Inflammatory macrophage treated with lipopolysaccharide for 1 hour (primary cell): ENCODE measurements at places on chromosomes 7 and 10.
A peak's percentile ranks its signal among the peaks of the same experiment; 100 is the strongest.

- no peak for DNase-seq
These were observed 338.2 kb upstream of the LRRTM3 start for GRCh38 chr10:66587680-66588050.

GRCh38 chr10:69901628-69902505 is 100.2 kb downstream of the COL13A1 start:
- peak; percentile 10 for DNase-seq

DNA sequence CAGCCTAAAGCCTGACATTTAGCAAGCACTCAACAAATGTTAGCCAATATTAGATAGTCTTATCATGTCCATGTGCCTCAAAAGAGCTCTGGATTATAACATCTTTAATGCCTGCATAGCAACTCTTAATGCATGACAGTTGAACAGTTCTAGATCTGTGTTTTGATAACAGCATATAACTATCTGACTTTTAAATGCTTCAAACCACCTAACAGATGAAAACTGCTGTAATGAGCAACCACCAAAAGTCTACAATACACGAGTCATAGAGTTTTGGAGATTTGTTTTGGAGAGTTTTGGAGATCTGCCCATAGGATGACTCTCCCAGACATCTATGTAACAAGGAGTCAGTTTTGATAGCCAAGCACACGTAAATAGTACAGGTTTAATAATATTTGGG is 227.3 kb downstream of the TWIST1 start:
- DNase-seq: no peak

GRCh38 chr10:72353965-72354355 is 759 bp downstream of the DNAJB12 start:
- peak; percentile 27 for DNase-seq

DNA sequence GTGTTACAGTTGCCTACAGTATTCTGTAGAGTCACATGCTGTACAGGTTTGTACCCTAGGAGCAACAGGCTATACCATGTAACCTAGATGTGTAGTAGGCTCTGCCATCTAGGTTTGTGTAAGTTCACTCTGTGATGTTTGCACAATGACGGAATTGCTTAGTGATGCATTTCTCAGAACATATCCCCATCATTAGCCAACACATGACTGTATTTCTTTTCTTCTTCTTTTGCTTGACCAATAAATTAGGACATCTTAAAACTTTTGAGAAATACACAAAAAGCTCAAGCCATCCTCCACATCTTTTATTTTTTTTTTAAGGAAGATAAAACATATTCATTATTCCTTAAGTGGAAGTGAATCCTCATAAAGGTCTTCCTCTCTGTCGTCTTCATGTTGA is 5.4 kb upstream of the PFKFB3 start:
- peak; percentile 95 for DNase-seq

DNA sequence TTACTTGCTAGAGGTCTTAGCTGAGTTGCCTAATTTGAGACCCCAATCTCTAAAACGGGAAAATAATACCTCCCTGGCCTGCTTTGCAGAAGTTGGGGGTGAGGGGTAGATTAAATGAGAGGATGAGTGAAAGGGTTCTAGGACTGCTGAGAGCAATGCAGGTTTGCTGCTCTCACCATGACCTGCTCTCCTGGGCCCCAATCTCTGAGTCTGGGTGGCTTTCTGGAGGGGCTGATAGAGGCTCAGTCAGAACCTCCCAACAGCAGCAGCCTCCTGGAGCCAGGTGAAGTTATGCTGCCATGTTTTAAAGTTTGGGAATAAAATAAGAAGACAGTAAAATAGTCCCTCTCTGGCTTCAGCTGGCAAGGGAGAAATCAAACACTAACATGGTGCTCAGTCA is 7.3 kb downstream of the UROS start:
- no peak for DNase-seq

DNA sequence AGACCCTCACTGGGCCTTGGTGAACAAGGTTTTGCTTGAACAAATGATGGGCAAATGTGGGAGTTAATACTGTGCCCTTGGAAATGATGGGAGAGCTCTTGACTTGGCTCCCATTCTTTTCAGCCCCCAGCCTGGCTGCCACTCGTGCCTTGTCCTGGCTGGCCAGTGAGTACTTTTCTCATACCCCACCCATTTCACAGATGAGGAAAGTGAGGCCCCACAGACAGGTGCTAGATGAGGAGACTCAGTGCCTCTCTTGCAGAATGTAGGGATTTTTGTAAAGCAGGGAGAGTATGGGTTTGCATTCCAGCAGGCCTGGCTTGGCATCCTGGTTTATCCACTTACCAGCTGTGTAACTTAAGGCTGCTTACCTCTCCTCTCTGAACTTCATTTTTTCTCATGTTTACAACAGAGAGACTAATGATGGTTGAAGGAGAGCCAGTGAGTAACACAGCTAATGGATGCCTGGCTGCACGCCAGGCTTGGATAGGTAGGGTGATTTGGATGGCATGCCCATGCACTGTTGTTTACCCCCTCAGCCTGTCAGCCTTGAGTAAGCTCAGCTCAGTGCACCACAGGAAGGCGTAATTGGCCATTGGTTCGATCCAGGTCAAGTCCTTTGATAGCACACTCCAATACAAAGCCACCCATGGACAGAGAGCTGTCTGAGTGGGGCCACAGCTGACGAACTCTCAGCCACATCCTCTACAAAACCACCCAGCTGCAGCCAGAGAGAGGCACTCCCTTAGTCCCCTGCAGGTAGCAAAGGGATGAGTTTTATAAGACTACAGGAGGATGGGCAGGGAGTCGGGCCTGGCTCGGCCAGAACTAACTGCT is 436.8 kb downstream of the RPS24 start:
- DNase-seq: no peak

DNA sequence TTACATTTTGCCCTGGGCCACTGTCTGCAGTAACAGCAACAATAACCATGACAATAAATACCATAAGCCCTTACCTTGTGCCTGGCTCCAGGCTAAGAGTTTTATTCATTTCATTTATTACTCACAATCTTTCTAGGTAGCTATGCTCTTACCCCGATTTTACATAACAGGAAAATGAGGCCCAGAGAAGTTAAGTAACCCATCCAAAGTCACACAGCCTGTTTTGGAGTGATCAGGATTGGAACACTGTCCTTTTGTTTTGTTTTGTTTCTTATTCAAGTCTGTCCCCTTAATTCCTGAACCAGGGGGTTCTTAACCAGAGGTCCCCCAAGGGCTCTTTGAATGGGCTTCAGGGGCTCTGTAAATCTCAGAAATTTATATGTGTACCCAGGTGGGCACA is 4.2 kb upstream of the LBX1 start:
- DNase-seq: no peak

DNA sequence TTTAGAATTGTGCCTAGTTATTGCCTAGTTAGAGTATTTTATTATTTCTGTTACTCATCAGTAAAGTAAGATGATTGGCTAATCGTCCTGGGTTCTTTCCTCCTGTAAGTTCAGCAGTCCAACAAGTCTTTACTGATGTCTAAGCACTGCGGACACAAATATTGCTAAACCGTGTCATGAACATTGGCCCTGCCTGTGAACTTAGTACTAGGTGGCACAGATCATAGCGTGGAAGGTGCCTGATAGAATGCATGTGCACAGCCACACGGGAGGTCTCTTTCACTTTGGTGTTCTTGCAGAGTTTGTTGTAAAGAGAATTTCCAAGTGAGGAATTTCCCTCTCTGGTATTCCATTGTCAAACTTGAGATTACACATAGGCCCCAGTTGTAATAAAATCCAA is 38.0 kb downstream of the RBM33 start:
- no peak for DNase-seq

GRCh38 chr7:151168003-151168786 is 701 bp upstream of the GBX1 start:
- peak; percentile 72 for DNase-seq

GRCh38 chr7:48262606-48263310 is 91.5 kb downstream of the ABCA13 start:
- DNase-seq: no peak

DNA sequence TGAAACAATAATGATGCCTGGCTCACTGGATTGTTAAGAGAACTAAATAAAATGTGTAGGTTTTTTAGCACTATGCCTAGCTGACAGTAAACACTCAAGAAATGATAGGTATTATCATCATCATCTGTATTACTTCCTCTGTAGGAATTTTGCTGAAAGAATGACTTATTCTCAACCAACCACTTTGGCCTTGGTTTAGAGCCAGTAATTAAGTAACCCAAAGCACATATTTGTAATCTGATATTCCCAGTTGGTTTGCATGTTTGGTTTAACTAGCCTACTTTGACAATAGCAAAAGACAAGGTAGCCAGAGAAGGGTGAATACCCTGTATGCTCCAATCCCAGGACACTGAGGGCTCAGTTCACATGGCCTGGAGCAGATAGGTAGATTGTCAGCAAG is 34.4 kb downstream of the BCAP29 start:
- no peak for DNase-seq

DNA sequence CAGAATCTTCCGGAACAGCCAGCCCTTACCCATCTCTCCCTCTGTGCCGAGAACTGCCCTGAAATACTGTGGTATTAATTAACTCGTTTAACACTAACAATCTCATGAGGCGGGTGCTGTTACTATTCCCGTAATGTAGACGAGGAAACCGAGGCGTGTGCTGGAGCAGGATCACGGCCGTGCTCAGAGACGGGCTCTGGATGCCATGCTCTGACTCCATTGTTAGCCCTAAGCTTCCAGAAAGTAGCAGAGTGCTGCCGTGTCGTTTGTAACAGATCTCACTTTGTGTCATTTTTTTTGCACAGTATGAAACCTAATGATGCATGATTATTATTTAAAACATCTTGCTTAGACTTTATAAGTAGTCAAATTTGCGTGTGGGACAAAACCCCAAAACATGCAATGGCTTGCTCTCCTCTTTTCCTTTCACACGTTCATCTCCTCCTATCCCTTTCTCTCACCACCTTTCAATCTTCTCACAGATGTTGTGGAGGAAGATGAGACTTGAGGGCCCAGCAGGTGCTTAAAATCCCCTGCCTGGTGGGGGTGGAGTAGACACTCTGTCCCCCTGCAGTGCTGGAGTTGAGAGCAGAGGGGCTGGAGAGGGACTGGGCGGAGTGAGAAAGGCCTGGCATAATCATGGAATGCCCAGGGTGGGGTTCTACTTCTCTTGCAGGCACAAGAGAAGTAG is 482 bp upstream of the ACTR3C start:
- DNase-seq: no peak

DNA sequence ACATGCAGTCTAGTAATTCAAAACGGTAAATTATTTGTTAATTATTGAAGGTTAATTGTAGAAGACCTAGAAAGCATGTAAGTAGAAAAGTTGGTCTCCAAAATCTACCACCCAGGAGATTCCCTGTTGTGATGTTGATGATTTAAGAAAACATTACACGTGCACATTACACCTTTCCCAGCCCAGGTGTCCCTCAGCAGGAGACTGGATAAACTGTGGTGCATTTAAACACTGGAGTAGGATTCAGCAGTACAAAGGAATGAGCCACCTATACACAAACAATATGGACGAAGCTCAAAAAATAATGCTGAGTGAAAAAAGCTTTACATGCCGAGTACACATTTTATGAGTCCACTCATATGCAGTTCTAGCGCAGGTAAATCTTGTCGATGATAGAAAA is 109.0 kb upstream of the STARD3NL start:
- DNase-seq: no peak

- no peak for DNase-seq
These were observed 15.0 kb upstream of the SLC18A3 start for GRCh38 chr10:49595003-49595712.

- no peak for DNase-seq
These were observed 136.9 kb upstream of the PRSS1 start for GRCh38 chr7:142612237-142612881.

- DNase-seq: no peak
These were observed 217.8 kb upstream of the SH2B2 start for GRCh38 chr7:102068846-102069245.

DNA sequence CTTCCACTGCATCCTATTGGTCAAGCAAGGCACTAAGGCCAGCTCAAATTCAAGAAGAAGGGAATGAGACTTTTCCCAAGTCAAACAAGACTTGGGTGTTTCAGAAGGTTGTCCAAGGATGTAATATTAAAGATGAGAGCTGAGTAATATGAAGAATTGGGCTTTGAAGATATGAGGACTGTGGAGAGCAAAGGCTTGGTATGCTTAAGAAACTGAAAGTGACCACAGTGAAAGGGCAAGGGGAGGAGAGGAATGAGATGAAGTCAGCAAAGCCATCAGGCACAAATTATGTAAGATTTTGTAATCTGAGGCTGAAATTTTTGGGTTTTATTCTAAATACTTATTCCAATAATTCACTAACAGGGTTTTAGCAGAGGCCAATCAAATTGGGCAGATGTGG is 38.6 kb upstream of the NPY start:
- no peak for DNase-seq

- DNase-seq: no peak
These were observed 4.7 kb downstream of the FAS start for GRCh38 chr10:88995156-88995876.

DNA sequence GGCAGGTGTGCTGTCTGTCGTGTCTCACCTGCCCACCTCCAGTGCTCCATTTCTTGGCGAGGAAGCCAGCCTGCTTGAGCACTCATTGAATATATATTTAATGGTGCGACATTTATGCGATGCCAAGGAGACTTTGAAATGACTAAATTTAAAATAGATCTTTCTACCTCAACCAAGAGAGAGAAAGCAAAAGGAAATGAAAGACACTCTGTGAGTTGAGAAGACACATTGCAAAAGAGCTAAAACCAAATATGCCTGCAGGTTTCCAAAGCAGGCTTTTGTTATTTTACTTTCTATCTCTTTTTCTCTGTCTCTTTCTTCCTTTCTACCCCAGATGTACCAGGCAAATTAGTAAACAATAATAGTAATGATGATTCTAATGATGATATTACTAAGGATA is 53.6 kb upstream of the AOAH start:
- DNase-seq: no peak

DNA sequence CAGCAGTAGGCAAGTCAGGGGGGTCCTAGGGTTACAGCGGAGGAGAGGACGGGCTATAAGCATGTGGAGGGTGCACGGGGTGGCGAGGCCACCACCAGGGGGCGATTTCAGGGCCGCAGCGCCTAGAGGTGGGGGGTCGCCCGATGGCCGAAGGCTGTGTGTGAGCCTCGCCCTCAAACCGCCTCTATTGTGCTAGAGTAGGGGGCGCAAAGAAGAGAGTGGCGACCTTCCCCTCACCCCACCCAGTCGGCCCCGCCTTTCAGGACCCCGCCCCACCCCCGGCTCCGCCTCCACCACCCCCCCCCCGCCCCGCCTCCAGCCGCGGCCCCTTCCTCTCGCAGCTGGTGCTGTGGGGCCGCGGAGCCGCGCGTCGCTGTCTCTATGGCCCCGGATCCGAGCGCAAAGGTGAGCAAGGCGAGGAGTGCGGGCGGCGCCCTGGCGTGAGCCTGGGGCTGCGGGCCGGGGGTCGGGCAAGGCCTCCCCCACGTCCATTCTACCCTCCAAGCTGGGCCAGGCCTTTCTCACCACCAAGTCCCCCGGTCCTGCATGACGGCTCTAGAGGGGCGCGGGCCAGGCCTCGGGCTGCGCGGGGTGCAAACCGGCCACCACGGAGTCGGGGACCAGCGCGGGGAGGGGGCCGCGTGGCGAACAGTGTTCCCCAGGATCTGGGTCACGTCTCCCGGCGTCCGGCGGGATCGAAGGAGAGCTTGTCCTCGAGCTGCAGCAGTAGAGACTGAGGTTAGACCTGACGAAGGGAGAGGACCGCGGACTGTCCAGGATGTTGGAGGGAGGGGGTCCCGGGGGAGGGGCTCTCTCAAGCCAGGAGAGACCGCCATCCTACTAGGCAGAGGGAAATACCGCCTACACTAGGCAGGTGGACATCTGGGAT is at the start of gene SEMA4G:
TSS of gene SEMA4G (plus strand) at position 318 of the 889 bp plus-strand sequence. CDS start 3,409 bp downstream, outside the sequence.
- no peak for DNase-seq

GRCh38 chr7:15839416-15840100 is 153.1 kb upstream of the MEOX2 start:
- no peak for DNase-seq
